HCT116 (cell line): ENCODE measurements at places on chromosomes 16 and 17.

- no peak for DNase-seq
Measured at GRCh38 chr17:35390156-35390555, 16.7 kb upstream of the SLFN11 start.

DNA sequence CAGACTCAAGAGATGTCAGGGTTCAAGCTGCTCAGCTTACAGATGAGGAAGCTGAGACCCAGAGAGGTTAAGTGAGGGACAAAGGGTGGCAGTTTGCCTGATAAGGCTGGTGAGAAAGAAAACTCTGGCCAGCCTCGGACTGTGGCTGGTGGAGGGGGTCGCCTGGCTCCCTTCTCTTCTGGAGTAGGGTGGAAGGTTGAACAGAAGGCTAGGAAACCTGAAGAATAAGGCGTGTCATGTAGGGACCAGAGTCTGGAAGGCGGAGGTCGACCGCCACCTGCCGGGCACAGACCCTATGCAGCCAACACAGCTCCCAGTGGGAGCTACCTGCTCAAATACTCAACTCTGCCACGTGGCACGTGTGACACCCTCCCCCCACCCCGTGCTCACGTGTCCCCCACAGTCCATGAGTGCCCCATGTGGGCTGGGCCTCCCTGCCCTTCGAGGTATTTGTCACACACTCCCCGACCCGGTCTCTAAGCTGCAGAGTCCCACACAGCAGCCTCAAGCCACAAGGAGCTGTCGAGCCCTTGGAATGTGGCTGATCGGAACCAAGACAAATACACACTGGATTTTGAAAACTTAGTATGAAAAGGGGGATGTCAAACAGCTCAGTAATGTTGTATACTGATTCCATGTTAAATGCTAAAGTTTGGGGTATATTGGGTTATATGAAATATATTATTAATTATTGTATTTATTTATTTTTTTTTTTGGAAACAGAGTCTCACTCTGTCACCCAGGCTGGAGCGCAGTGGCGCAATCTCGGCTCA lies 11.8 kb downstream of the HID1 start:
- peak; percentile 54 for DNase-seq

GRCh38 chr16:66474750-66475199 lies 47.7 kb downstream of the BEAN1 start:
- DNase-seq = no peak

- DNase-seq = no peak
Measured at GRCh38 chr16:68197250-68197649, 38.7 kb downstream of the ESRP2 start.

DNA sequence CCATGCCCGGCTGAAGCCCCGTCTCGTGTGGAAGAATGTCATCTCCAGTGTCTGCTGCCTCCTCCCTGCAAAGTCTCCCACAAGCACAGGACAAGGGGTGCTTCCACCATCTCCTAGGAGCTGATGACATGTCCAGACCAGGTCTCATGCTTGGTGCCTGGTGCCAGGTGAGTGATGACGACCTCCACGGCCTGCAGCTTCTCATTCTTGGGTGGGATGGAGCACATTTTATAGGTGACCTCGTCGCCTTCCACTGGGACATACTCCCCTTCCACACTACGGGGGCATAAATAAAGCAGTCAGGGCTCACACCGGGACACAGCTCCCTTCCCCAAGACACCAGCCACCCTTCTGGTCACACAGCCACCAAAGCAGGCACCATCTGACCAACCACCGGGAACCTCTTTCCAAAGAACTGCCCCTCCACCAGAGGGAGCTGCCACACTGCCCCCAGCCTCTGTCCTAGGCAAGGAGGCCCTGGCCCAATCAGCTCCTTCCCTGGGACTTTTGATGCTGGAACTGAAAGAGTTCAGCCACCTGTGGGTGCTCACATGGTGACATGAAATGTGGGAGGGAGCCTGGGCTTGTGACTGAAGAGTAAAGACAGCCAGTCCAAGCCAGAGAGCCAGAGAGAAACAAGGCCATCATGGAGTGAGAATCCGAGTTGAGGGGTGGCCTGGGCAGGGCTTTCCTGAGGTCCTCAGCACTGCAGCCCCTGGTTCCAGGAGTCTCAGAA lies 13.6 kb downstream of the CARHSP1 start:
- DNase-seq = no peak

DNA sequence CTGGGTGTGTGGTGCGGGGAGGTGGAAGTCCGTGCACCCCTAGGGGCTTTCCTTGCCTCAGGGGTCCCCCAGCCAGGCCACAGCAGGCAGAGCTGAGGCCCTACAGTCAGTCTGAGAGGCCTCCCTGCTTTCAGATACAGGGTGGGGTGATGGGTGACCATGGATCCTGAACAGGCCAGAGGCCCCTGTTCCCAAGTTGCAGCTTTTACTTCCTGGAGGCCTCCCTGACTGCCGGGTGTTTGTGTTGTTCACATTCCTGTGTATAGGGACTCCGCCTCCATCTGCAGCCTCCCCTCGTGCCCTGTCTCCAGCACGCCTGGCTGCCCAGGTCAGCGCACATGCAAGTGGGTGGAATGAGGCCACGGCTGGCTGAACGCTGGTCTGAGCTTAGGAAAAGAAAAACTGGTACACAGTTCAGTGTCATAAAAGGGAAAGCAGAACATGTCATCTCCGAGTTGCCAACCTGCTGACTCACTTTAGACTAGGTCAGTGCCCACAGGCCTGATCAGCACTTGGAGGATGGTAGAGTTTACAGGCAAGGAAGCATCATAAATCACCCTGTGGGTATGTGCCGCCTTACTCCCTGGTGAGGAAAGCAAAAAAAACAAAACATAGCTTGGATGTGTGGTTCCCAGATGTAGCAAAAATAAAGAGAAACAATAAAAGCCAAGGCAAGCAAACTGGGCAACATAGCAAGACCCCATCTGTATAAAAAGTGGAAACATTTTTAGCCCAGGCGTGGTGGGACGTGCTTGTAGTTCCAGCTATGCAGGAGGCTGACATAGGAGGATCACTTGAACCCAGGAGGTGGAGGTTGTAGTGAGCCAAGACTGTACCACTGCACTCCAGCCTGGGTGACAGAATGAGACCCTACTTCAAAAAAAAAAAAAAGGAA lies 6.2 kb upstream of the SLC7A6 start:
- DNase-seq = no peak

DNA sequence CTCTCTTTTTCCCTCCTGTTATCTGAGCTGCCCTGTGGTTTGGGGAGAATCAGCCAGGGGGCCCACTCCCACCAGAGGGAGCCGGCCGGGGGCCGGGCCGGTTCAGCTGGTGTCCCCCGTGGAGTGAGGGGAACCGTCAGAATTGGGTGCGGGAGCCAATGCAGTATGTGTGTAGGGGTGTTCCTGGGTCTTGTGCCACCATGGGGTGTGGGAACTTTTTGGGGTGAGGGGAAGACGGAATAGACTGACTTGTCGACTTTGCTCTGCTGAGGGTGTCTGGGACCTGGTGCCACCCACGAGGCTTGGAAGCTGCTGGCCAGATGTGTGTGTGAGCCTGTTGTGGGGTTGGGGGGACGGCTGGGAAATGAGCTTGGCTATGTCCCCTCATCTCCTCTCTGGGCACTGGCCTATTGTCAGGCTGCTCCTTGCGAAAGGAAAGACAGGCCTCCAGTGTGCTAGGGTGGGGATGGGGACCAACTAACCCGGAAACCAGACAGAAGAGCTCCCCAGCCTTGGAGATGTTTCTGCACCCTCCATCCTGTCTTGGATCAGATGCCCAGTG lies 9.9 kb downstream of the RARA start:
- DNase-seq = no peak

DNA sequence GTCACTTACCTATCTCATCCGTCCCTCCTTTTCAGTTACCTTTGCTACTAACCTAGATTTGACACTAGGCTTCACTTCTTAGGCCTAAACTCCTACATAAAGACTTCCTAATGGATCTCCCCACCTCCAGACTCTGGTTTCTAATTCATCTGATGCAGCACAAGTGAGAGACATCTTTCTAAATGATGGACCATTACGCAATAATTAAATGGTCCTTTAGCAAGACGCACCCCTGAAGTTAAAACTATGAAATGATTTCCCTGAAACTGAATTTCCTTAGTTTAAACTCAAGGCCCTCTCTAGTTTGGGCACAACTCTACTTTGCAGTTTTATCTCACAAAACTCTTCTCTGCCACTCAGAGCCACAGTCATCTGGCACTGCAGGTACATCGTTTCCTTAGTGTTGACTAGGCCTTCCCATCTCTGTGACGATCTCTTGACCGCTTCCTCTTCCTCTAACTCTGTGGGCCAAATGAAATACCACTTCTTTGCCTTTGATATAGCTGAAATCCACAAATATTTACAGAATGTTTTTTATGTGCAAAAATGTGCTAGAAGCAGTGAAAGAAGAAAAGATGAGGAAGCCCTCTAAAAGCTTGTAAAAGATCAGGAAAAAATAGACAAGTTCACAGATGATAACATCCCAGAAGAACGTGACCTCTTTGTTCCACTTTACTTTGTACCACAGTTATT lies 3.3 kb downstream of the SYNRG start:
- no peak for DNase-seq

DNA sequence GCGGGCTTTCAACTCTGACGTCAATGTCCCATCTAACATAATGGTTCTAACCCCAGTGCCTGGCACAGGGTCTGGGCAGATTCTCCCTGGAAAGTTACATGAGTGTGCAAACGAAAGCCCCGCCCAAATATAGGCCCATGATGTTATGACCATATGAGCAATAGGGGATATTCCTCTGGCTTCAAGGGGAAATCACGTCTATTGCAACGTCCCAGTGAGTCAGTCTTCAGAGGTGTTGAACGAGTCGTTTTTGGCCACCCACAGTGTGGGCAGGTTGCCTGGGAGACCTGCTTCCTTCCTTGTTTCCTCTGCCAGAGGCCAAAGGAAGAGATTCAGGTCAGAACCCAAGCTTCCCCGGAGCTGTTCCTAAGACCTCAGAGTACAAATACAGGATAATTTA lies 30.3 kb downstream of the PIK3R5 start:
- DNase-seq = no peak

- no peak for DNase-seq
Measured at GRCh38 chr16:87979352-87979751, 28.1 kb downstream of the BANP start.
